Forelimb muscle (tissue), 1 donor: ENCODE measurements at places on chromosomes 3 and 15. TPM values are rescaled to one million over a fixed set of nuclear protein-coding genes. Genes with fewer than 3 reads are reported as not detected.

DNA sequence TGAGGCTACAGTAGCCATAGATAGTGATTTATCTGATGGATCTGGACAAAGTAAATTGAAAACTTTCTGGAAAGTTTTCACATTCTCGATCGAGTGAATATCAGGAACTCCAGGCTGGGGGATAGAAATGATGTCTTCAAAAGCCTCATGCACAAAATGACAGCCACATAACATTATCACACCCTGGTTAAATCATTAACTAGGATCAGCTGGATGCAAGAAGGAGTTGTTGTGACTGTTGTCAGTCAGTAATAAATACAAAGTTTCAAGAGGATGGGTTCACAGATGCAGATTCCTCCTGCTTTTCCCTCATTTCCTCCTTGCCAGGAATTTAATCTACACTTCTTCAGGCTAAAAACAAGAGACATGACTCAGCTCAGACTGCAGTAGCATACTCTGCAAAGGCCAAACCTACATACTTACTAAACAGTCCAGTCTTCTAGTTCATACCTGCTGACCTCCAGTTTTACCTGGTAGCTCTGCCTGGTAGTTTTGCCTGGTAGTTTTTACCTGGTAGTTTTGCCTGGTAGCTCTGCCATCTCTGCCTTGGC is 40.9 kb downstream of the C2CD4A start:
- DNase-seq = no peak

GRCh38 chr3:131223373-131224289 is 157.9 kb upstream of the NUDT16 start:
- no peak for DNase-seq

The ZIC1 gene
- polyA plus RNA-seq = 24.8 TPM

- no peak for DNase-seq
These were observed 379.5 kb upstream of the DPH6 start for GRCh38 chr15:35925275-35926006.

The LRRIQ4 gene
- polyA plus RNA-seq = 0.13 TPM

DNA sequence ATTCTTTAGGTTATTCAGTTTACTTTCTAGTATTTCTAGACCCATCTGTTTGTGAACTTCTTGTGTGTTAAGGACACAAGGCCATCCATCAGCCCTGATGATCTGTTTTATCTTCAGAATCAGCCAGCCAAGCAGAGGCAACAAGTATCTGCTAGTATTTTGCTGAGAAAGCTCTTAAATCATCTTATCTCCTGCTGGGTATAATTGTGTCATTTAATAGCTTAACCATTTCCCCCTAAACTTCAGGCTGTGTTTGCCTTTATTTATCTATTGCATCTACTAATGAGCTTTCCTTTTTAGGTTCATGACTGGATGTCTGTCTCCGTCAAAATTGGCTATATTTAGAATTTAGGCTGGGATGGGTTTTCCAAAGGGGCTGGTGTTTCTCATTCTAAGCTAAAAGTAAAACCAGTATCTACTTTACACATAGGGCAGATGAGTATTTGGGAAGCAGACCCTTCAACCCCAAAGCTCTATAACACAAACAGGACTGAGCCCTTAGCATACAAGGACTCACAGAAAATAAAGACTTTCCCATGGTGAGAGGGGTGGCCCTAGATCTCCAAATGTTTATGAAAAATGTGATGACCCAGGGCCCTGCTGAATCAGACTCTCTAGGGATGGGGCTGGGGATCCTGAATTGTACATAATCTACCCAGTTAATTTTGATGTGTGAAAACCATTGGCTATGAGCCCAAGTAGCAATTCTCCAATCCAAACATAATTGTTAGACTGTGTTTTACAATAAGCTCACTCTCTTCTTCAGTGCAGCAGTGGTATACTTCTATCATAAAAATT is 65.3 kb upstream of the PSMD6 start:
- DNase-seq = no peak
